ENCODE measurements at places on chromosomes 2 and 18.

DNA sequence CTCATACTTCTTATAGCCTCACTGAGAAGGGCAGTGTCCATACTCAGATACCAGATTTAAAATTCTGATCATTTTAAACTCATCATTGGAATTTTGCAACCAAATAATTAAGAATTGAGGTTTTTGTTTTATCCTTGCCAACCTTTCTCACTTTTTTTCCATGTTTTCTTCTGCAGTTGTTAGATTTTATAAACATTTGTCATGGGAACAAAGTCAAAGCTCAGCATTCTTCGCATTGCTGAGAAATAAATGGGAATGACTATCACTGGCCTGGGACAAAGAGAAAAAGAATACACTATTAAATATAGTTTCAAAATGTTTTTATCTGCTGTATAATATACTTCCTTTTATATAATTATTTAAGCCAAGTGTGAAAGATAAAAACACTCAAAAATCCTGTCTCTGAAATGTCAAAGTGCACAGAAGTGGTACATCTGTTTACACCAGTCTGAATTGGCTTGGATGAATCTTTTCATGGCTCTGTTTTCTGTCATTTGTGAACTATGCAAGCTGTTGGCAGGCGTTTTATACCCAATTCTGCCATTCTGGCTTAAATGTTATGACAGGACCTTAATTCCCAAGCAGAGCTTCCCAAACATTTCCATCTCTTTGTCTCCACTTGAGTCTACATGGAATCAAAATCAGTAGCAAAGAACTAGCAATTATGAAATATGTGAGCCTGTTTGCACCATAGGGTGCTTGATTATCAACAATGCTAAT, 249.3 kb upstream of the SYT4 start:
- DNase-seq = no peak

DNA sequence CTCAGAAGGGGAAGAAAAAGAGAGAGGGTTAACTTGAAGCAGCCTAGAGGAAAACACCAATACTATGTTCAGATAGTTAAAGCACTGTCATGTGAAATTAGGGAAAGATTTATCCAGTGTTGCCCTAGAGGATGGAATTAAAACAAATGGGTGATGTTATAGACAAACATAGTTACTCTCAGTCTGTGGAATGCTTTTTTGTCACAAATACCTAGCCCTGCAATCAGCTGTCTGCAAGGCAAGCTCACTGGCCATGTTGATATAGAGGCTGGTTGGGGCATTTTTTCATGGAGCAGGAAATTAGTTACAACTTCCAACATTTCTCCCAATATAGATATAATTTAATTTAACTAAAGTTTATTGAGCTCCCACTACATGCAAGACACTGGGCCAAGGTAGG, 8.4 kb upstream of the RAB10 start:
- DNase-seq = no peak

GRCh38 chr2:207601774-207602173, 23.4 kb downstream of the METTL21A start:
- no peak for DNase-seq

DNA sequence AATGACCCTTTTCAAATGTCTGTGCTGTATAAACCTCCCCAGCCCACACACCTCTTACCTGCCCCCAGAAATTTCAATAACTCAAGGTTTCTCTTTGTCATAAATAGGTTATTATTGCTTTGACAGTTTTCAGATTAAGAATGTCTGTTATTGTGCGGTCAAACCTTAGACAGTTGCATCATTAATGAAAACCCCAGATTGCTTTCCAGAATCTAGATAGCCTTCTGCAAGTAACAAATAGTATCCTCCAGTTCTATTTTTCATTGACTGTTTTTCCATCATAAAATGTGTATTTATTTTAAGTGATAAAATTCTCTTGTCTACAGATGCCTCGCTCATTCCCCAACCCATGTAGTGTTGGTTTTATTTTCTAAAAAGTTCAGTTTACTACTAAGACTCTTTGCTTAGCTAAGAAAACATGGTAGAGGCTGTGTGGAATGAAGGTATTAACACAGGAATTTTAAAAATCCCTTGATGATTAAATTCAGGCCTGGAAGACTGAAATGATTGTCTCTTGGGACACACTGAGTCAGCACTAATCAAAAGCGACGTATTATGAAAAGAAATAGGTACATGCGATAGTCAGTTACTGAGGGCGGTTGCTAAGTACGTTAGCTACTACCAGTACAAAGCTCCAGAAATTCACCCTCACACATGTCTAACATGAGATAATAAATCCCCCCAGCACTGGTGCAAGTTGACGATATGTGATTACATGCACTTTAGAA, 38.4 kb upstream of the ITGAV start:
- no peak for DNase-seq

GRCh38 chr18:25587545-25587944, 235.6 kb upstream of the ZNF521 start:
- no peak for DNase-seq

DNA sequence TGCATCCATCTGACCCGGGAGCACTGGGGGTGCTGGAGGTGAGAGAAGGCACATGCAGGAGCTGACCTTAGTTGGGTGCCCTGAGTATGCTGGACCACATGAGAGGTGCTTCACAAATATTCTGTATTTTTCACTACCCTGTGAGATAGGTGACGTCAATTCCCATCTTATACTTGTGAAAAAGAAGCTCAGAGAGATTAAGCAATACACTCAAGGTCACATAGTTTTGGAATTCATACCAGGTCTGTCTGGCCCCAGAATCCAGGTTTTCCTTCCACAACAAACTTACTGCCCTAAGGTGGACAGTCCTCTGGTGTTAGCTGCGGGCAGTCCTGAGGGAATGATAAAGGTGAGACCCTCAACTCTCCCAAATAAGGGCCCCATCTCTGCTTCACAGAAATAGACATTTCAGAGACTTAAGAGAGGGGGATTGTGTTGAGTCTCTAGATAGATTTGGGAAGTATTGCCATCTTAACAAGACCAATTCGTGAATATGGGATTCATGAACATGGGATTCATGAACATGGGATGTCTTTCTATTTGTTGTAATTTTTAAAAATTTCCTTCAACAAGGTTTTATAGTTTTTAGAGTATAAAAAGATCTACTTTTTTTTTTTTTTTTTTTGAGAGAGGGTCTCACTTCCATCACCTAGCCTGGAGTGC, 64.0 kb upstream of the SMAD7 start:
- DNase-seq = no peak

- no peak for DNase-seq
Observed at GRCh38 chr2:176745543-176746200, 466.9 kb upstream of the HNRNPA3 start.

DNA sequence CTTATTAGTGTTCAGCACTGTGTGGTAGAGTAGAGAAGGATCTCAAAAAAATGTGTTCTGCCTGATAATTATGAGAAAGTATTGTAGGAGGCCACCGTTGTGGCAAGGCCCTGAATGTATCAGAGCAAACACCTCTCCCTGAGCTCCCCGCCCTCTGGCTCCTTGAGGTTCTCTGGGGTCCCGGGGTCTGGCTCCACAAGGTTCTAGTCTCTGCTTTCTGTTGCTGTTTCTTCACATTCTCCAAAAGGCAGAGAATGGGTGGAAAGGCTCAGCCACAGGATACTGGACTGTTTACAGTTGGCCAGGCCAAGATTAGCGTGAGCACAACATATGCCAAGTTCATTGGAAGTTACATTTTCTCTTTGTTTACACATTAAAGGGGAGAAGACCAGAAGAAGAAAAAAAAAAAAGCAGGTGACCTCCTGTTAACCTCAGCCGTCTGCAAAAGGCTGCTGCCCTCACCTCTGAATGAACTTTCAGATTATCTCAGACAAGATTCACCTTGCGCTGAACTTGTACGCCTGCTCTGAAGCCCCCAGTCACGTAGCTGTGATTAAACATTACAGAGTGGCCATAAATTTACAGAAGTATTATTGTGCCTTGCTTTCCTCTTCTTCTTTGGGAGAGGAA, 56.6 kb upstream of the CYP26B1 start:
- no peak for DNase-seq

DNA sequence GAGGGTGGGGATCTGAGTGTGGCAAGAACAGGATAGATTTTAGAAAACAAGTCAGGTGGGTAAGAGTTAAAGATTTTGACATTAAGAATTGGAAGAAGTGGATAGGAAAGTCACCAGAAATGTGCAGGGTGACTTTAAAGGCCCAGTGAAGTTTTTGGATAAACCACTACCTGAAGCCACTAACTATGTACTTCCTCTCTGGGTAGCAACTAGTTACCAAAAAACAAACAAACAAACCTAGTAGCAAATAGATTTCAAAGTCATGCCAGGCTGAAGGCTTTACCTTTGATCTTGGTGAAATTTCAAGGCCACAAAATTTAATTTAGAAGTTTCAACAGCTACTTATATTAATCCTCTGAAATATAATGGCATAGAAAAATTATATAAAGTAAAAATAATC, 42.5 kb downstream of the PSMA8 start:
- DNase-seq = no peak

DNA sequence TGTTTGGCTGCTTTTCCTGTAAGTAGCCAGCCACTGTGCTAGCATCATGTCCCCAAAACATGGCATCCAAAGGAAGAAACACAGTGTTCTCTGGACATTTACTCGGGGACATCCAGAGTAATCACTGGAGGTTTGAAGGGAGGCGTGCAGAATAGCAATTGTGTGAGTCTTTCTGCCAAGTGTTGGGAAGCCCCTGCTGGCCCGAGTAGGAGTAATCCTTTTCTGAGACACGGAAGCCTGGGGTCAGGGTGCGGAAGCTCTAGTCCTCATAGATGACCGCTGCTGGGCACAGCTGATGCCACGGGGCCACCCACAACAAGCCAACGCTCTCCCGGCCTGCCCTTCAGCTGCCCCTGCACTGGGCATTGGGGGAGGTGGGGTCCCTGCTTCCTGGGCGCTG, 24.8 kb upstream of the HDAC4 start:
- no peak for DNase-seq

DNA sequence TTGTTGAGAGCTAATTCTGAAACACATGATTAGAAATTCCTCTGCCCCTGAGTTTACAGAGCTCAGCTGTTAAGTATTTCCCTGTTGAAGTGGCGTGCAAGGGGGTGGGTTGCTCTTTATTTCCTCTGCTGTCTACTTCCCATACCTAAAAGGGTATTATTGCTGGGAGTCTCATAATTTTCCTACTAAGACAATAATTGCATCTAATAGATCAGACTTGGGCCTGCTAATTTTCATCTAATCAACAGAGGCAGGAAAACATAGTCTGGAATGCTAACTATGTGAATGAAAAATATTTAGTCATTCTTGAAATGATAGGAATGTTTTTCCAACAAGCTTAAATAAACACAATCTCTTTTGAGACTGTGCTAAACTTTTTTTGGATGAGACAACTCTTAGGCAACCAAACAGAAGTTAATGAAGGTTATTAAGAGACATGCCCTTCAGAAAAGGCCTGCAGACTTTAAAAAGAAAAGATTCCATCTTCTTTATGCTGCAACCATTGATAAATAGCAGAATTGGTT, 111.4 kb downstream of the FEZ2 start:
- no peak for DNase-seq

DNA sequence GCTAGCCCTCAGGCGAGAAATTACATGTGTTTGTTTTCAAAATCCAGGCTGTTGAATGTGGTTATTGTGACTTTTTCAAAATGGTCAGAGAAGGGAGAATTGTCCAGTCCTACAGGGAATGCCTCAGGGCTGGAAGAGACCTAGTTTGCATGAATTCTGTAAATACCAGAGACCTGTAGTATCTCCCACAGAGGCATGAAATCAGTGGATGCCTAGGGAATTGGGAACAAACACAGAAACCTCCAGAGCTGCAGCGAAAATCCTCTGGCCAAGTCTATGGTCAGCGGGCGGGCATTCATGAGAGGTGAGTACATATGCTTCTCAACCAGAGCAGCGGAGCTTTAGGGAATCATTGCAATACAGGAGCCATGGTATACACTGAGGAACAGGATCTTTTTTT, 1596.5 kb upstream of the NXPH2 start:
- no peak for DNase-seq

- no peak for DNase-seq
Observed at GRCh38 chr2:144566448-144566847, 46.5 kb upstream of the ZEB2 start.

DNA sequence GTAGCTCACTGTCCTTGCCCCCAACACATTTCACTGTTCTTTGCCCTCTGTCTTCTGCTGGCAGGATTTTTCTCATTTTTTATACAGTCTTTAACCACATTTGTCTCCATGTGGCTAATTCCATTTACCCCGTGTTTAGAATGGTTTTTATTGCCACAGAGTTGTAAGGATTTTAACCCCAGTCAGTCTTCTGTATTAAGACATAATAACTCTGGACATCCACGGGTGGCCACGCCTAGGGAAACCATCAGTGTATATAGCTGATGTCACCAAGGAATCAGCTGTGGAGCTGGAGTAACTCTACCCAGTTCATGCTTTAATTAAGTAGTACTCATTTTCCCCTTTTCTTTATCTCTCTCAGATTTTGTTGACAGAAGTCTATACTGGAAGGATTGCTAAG, 139.8 kb downstream of the MAP4K4 start:
- no peak for DNase-seq

GRCh38 chr2:234164493-234165413, 114.3 kb downstream of the SPP2 start:
- no peak for DNase-seq

DNA sequence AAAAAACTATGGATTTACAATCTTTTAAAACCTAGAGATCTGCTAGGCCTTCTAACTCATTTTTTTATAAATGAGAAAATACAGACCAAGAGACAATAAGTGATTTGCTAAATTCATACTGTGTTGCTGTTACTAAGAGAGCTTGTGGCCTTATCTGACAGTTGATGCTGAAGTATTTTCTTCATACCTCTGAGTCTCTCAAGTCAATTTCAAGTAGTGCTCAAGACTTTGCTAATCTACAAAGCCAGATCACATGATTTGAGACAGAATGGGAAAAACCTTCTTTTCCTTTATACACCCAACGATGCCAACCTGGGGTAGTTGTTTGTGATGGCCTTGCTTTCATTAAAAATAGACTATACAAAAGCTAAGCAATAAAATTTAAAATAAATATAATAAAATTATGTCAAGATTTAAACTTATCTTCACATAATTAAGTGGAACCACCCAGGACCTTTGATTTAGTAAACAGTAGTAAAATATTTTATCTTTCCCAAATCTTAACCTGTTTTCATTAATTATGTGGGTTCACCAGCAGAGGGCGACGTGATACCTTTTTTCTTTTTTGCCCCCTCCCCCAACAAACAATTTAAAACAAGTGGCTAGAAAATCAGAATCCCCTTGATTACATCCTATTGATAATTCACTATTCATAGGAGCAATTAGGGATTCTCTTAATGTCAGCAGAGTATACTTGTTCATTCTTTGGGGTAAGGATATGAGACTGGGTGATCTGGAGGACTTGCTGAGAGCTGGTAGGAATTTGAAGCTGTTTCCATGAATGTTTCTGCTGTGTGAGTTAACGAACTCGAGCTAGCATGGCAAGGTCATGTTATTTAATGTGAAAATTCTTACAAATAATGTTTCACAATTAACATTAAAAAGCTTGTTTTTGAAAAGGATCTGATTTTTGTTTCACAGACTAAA, 49.6 kb upstream of the SLC5A7 start:
- DNase-seq = no peak

DNA sequence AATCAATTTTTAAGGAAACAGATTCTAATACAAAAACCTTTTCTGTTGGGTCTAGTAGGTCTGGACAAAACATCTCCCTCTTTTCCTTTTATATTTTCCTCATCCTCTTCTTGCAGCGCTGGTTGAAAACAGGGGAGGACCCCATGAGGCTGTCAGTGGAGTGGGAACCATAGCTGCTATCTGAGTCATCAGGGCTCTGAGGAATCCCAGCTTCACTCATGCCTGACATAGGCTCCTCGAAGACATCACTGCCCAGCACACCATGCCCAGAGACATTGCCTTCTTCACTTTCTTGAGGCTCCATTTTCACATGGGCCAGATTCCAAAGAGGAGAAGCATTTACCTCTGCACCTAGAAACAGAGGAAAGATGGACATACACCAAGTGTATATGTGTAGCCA, 10.0 kb downstream of the SUPT7L start:
- DNase-seq = no peak
